ENCODE measurements at places on chromosomes 12 and 14. TPM values are rescaled to one million over a fixed set of nuclear protein-coding genes. Genes with fewer than 3 reads are reported as not detected.

LGR5 gene
- total RNA-seq: 1.7 TPM

ACRBP gene
- under 0.01 TPM for total RNA-seq

TSPAN19 gene
- not detected for total RNA-seq

GPR68 gene
- 0.96 TPM for total RNA-seq

SPPL3 gene
- total RNA-seq: 2.9 TPM

CLEC4C gene
- not detected for total RNA-seq

CLEC4A gene
- total RNA-seq: not detected

RTL1 gene
- not detected for total RNA-seq

GSC gene
- total RNA-seq: 0.85 TPM

SLC38A4 gene
- total RNA-seq: 0.28 TPM

GZMH gene
- not detected for total RNA-seq

C12orf54 gene
- not detected for total RNA-seq

HCAR1 gene
- 0.56 TPM for total RNA-seq

NKX2-1 gene
- total RNA-seq: not detected

ZNF10 gene
- 6.9 TPM for total RNA-seq

AQP2 gene
- total RNA-seq: not detected

PPP1R1A gene
- total RNA-seq: not detected

GLT1D1 gene
- not detected for total RNA-seq

IGF1 gene
- total RNA-seq: 0.56 TPM

BAZ1A gene
- total RNA-seq: 23.7 TPM

C12orf50 gene
- not detected for total RNA-seq

WSCD2 gene
- total RNA-seq: not detected

LRRC10 gene
- total RNA-seq: not detected
